H1 (cell line): ENCODE measurements at places on chromosomes 7 and 10.

DNA sequence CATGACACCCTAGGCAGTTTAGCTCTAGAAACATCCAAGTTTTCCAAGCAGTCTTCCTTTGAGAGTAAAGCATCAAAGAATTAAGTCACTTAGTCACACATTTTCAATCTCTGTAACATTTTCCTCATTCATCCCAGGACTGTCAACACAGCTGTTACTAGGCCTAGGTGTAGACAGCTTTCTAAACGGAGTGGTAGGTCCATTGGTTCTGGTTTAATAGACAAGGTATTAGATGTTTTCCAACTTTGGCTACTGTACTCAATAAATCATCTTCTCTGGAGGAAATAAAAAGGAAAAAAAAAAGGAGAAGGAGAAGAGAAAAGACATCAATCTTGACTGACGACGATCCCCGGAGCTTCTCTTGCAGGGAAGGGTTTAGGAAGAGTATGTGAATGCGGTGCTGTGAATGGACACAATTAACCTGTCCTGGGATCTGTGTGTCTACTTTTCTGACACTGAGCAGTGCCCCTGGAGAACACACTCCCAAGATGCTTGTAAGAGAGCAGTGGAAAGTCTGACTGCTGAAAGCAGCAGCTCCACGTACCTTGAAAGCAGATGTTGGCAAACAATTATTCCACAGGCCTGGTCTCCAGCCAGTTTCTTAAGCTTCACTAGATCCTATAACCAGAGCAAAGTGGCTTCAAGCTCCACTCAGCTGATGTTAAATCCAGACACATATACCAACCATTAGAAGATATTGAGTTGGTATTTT is 59.1 kb downstream of the CXCL12 start:
- no peak for DNase-seq
- no peaks in the 10 kb centered on the region for H3K27me3 ChIP-seq
- no peak overlapping the region for H3K27ac ChIP-seq
- no peak overlapping the region for H3K4me3 ChIP-seq
- no peaks in the 10 kb centered on the region for H3K36me3 ChIP-seq
- no peaks in the 10 kb centered on the region for H3K4me1 ChIP-seq

DNA sequence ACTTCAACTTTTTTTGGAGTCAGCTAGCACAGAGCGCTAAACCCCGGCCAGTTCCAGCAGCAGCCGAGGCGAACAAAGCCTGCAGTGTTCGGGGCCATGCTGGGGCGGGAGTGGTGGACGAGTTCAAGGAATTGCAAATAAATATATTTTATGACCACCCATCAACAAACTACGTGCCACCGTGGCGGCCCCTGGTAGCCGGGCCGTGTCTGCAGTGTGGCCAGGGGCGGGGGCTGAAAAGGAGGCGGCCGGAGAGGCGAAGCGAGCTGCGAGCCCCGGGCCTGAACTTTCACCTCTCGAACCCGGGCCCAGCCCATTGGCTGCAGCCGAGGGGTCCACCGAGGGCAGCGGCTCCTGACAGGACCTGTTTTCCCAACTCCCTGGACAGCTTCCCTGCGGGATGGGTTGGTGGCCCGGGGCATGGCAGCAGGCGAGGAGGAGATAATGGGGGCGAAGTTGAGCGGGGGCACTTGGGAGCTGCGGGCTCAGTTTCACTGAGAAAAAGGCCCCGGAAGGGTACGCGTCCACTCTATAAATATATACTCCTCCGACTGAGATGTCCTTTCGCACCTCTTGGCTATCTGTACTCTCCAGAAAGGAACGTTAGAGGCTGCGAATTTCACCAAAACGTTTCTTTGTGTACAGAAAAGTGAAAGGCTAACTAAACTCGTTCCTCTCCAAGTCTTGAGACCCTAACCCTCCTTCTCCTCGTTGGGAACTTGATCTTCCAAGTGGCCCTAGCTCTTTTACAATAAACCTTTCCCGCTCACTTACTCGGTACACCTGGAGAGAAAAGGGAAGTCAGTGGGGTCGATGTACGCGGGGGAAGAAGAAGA is 164.6 kb upstream of the PPP1R3A start:
- peaks cover 44% of the 10 kb centered on the region; the same call in 1 of the 2 replicates for H3K27me3 ChIP-seq
- H3K4me3 ChIP-seq: peak overlapping the region; percentile 71
- DNase-seq: peak; percentile 75
- H3K36me3 ChIP-seq: no peaks in the 10 kb centered on the region

GRCh38 chr7:2567679-2568278 is 9.0 kb downstream of the IQCE start:
- H3K27me3 ChIP-seq: no peaks in the 10 kb centered on the region
- peaks cover 2% of the 10 kb centered on the region; the same call in 1 of the 2 replicates for H3K4me1 ChIP-seq
- H3K36me3 ChIP-seq: no peaks in the 10 kb centered on the region
- no peak overlapping the region for H3K4me3 ChIP-seq

- H3K27me3 ChIP-seq: no peaks in the 10 kb centered on the region
- no peak overlapping the region for H3K27ac ChIP-seq
- DNase-seq: no peak
- no peaks in the 10 kb centered on the region for H3K4me1 ChIP-seq
- H3K36me3 ChIP-seq: no peaks in the 10 kb centered on the region
- H3K4me3 ChIP-seq: no peak overlapping the region
These were observed 69.7 kb upstream of the EGR2 start for GRCh38 chr10:62885684-62886461.

DNA sequence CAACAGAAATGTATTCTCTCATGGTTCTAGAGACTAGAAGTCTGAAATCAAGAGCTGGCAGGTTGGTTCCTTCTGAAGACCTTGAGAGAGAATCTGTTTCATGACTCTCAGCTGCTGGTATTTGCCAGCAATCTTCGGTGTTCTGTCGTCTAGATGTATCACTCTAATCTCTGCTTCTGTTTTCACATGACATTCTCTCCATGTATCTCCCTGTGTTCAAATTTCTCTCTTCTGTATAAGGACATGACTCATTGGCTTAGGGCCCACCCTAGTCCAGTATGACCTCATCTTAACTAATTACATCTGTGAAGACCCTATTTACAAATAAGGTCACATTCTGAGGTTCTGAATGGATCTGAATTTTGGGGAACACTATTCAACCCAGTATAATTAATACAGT is 82.3 kb downstream of the ANKRD7 start:
- no peak for DNase-seq
- no peaks in the 10 kb centered on the region for H3K36me3 ChIP-seq
- H3K27ac ChIP-seq: no peak overlapping the region
